Amygdala (tissue), 56 donors: ENCODE measurements at places on chromosomes 2 and 18.

- no peak for DNase-seq
Observed at GRCh38 chr18:3985020-3985419, 470.1 kb downstream of the DLGAP1 start.

DNA sequence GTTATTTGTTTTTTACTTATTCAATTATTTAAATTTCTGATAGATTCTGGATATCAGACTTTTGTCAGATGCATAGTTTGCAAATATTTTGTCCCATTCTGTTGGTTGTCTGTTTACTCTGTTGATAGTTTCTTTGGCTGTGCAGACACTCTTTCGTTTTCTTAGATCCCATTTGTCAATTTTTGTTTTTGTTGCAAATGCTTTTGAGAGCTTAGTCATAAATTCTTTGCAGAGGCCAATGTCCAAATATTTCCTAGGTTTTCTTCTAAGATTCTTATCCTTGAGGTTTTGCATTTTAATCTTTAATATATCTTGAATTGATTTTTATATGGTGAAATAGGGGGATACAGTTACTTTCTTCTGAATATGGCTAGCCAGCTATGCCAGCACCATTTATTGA, 112.7 kb upstream of the SESTD1 start:
- no peak for DNase-seq

DNA sequence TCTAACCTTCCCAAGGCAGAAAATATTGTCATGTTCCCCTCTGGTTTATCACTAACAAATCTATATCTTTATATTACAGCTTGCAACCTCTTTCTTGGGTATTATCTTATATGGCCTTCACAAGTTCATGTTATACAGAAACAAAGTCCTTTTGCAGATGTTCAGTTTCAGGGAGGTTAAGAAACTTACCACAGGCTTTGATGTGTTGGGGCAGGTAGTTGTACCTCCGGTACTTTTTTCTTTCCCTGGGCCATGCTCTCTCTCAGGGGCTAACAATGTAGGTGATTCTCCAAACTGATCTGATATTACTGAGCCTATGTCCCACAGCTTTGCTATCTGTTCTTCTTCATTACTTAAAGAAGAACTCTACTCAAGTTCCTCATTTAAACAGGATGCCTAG, 548.9 kb upstream of the SYT4 start:
- DNase-seq: no peak

GRCh38 chr18:54261894-54262293, 7.4 kb upstream of the POLI start:
- DNase-seq: no peak

- no peak for DNase-seq
Observed at GRCh38 chr2:133437492-133437891, 130.8 kb downstream of the NCKAP5 start.

- no peak for DNase-seq
Observed at GRCh38 chr2:98419977-98420725, 24.5 kb upstream of the INPP4A start.

DNA sequence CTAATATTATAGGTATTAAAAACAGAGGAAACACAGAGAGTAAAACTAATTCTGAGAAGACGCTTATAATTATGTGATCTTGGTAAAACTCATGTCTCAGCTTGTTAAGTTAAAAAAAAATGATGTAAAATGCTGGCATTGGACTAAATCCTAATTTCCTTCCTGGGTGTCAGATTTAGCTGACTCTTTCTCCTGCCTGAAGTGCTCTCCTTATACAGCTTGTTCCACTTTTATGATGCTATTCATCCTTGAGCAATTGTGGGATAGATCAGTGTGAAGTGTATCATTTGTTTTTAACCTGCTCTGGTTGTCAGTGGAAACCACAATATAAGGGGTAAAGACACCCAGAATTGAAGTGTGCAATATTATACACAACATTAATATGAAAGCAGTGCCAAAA, 84.9 kb downstream of the EFEMP1 start:
- DNase-seq: no peak

DNA sequence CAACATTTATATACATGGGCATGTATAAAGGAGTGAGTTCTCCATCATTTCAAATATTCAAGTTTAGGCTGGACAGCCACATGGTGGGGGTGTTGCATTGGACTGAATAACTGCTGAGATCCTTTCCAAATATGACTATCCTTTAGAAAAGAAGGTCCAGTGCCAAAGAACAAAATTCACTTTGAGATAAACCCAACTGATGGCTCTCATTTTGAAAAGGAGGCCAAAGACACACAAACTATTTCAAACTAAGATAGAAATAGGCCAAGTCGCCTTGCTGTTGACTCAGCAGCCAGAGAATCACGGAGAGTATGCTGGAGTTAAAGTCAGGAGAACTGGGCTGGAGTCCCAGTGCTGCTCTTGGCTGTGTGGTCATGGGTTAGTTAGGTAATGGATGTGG, 204.5 kb upstream of the LRATD1 start:
- no peak for DNase-seq

- DNase-seq: no peak
Observed at GRCh38 chr18:7221424-7222155, 9.3 kb upstream of the LRRC30 start.

GRCh38 chr2:162917626-162918025, 79.1 kb upstream of the KCNH7 start:
- no peak for DNase-seq

DNA sequence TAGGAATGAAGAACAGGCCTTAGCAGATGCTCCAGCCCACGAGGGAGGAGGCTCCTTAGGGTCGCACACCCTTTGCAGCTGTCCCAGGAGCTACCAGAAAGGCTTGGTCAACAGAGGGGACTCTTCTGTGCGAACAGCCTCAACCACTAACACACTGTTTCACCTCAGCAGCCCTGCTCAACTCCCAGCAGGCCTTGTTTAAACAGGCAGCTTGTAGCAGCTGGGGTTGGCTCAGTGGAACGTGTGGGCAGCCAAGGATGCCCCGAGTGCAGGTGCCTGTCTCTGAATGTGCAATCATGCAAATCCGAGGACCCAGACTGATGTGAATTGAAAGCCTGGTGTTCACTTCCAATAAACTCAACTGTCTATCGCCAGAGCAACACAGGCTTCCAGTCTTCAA, 88.7 kb upstream of the CXCR4 start:
- DNase-seq: no peak

- no peak for DNase-seq
Observed at GRCh38 chr2:85680707-85681371, 12.8 kb upstream of the SFTPB start.

GRCh38 chr2:165837122-165837521, 43.1 kb upstream of the GALNT3 start:
- DNase-seq: no peak
